Thyroid gland (tissue), 4 donors: ENCODE measurements at places on chromosomes 4 and X. TPM values are rescaled to one million over a fixed set of nuclear protein-coding genes. Genes with fewer than 3 reads are reported as not detected.

The KCNE5 gene
- total RNA-seq, result not detected

The STATH gene
- total RNA-seq, result not detected

GRCh38 chr4:137307806-137308205, 224.5 kb downstream of the PCDH18 start:
- H3K4me1 ChIP-seq, result peaks cover 5% of the 10 kb centered on the region
- DNase-seq, result peak; percentile 3
- no peak overlapping the region for H3K4me3 ChIP-seq
- H3K36me3 ChIP-seq, result no peaks in the 10 kb centered on the region
- no peak overlapping the region for H3K27ac ChIP-seq

GRCh38 chr4:39456946-39457763, 1.6 kb downstream of the RPL9 start:
- H3K4me1 ChIP-seq, result peaks cover 11% of the 10 kb centered on the region
- DNase-seq, result no peak
- no peak overlapping the region for H3K27ac ChIP-seq
- no peaks in the 10 kb centered on the region for H3K27me3 ChIP-seq

DNA sequence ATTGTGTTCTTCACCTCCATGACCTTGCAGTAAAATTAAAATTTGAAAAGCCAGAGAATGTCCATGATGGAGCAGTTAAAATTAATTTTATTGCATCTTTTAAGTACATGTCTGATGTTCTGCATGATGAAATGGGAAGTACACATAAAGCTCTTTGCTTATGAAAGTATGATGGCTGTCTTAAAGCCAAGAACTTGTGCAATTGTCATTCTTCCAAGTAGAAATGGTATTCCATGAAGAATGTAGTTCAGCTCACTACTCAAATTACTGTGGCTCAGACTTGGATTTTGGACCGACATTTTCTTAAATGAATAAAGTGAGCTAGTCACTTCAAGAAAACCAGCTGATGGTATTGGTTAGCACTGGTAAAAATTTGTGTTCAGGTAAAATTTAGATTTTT, 161.7 kb upstream of the CXCL13 start:
- H3K4me3 ChIP-seq, result no peak overlapping the region
- H3K27me3 ChIP-seq, result no peaks in the 10 kb centered on the region
- DNase-seq, result no peak
- H3K36me3 ChIP-seq, result no peaks in the 10 kb centered on the region

- no peaks in the 10 kb centered on the region for H3K27me3 ChIP-seq
- no peak for DNase-seq
- no peaks in the 10 kb centered on the region for H3K36me3 ChIP-seq
- no peak overlapping the region for H3K4me3 ChIP-seq
- H3K4me1 ChIP-seq, result no peaks in the 10 kb centered on the region
These were observed 128.6 kb upstream of the FTHL17 start for GRCh38 chrX:31200430-31200829.

GRCh38 chr4:162803378-162803777, 363.3 kb downstream of the NAF1 start:
- H3K4me3 ChIP-seq, result no peak overlapping the region
- no peak overlapping the region for H3K27ac ChIP-seq
- no peaks in the 10 kb centered on the region for H3K36me3 ChIP-seq
- no peaks in the 10 kb centered on the region for H3K27me3 ChIP-seq
- no peaks in the 10 kb centered on the region for H3K4me1 ChIP-seq

- no peaks in the 10 kb centered on the region for H3K36me3 ChIP-seq
- peaks cover 12% of the 10 kb centered on the region for H3K4me1 ChIP-seq
- H3K27ac ChIP-seq, result no peak overlapping the region
- no peaks in the 10 kb centered on the region for H3K27me3 ChIP-seq
These were observed 108.0 kb downstream of the SLIT2 start for GRCh38 chr4:20359692-20360091.

DNA sequence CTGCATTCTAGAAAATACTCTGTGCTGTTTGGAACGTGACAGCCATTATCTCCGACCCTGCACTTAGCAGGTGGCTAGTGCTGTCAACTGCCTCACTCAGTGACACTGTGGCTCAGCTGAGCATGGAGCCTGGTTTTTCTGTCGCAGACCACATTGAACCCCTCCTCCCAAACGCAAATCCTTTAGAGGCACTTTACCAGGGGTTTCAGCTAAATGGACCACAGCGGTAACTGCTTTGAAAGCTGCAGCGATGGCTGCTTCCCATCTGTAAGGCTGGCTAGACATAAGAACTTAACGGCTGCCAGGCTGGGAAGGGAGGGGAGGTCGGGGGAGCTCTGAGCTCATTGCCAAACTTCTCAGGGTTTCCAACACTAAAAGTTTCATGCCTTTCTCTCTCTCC, 8.1 kb downstream of the SLC34A2 start:
- no peak for DNase-seq
- no peak overlapping the region for H3K27ac ChIP-seq
- no peaks in the 10 kb centered on the region for H3K27me3 ChIP-seq
- H3K4me3 ChIP-seq, result no peak overlapping the region

DNA sequence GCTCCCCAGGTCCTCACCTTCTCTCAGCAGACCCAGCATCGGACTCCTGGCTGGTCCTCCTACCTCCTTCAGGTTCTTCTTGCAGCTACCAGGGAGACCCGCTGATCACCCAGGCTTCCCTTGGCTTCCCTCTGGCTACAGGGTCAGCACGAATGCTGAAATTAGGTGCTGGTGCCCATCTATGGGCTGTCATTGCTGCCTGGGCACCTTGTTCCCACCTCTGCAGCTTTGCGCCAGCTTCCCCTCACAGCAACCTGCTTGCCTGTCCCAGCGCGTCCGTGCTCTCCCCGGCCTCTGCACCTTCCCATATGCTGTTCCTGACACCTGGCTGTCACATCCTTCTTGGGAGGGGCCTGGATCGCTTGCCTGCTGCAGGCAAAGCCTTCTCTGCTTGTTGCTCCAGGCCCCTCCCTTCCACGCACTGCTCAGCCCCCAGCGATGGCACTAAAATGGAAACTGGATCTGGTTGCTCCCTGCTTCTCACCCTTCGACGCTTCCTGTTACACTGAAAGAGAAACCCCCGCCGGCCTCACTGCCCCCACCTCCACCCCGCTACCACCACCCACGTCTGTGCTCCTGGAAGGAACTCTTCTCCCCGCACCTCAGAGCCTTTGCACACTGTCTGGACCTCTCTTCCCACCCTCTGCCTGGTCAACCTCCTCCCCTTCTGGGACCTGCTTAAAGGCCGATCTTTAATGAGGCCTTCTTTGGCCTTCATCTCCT, 22.2 kb downstream of the C4orf50 start:
- H3K27ac ChIP-seq, result no peak overlapping the region
- no peaks in the 10 kb centered on the region for H3K4me1 ChIP-seq
- no peak overlapping the region for H3K4me3 ChIP-seq
- no peak for DNase-seq
- H3K36me3 ChIP-seq, result no peaks in the 10 kb centered on the region

The USP17L10 gene
- total RNA-seq, result not detected

The TLR1 gene
- 12.8 TPM for total RNA-seq

DNA sequence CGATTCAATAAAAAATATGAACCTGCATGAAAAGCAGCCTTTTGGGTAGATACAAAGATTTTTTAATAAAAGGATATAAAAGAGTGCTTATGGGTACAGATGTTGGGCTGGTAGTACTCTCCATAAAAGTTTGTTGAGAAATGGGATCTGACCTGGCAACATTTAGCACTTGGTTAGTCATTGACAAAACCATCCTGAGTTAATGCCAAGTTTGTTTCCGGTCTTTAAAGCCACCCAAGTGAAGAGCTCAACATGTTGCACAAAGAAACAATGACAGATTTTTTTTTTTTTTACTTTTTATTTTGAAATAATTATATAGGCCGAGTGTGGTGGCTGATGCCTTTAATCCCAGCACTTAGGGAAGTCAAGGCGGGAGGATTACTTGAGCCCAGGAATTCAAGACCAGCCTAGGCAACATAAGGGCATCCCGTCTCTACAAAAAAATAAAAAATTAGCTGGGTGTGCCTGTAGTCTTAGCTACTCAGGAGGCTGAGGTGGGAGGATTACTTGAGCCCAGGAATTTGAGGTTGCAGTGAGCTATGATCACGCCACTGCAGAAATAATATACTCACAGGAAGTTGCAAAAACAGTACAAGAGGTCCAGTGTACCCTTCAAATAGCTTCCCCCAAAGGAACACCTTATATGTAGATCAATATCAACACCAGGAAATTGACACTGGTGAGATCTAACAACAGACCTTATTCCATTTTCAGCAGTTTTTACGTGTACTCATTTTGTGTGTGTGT, 16.6 kb downstream of the CHST7 start:
- no peak overlapping the region for H3K27ac ChIP-seq
- no peak overlapping the region for H3K4me3 ChIP-seq
- H3K27me3 ChIP-seq, result no peaks in the 10 kb centered on the region

GRCh38 chrX:155148724-155149537, 67.3 kb upstream of the VBP1 start:
- H3K27ac ChIP-seq, result no peak overlapping the region
- H3K4me3 ChIP-seq, result no peak overlapping the region
- peak; percentile 2 for DNase-seq
- no peaks in the 10 kb centered on the region for H3K4me1 ChIP-seq
- no peaks in the 10 kb centered on the region for H3K27me3 ChIP-seq

DNA sequence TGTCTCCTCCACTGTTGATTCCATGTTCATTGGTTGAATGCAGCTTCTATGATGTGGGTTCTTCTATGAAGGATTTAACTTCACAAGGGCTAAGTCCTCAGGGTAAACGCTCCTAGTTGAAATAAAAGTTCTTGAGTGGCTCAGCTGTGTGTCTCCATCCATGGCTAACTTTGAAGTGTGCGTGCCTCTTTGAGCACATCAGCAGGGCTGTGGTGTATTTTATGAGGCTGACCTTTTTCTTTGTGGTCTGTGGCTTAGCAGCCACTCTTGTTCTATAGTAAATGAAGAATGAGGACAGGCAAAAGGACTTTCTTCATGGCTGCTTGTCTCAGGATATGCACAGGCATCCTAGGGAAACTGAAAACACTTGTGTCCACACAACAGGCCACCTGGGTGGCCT, 88.5 kb downstream of the KIT start:
- H3K36me3 ChIP-seq, result no peaks in the 10 kb centered on the region
- peak; percentile 70 for DNase-seq
- no peaks in the 10 kb centered on the region for H3K27me3 ChIP-seq
- H3K4me3 ChIP-seq, result no peak overlapping the region
- H3K4me1 ChIP-seq, result peaks cover 15% of the 10 kb centered on the region
- no peak overlapping the region for H3K27ac ChIP-seq

DNA sequence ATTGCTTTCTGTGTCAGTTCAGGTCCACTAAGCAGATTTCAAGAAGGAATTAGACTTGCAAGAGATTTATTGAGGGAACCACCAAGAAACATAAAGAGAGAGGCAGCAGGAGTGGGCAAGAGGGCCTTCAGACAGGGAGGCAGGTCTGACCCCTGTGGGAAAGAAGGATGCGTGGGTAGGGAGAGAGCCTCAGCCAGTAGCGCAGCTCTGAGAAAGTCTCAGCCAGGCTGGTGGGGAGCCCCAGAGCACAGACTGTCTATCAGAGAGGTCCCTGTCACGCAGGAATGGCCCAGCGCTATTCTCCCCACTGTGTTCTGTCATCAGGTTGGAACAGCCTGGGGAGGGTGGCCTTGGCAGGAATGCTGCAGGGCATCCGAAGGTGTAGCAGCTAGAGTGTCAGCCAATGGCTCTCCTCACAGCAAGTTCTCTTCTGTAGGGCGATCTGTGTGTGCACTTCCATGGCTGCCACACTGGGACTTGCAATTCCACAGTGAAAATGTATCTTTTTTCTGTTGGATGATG, 48.0 kb downstream of the OTC start:
- no peak for DNase-seq
- H3K4me1 ChIP-seq, result no peaks in the 10 kb centered on the region
- H3K36me3 ChIP-seq, result no peaks in the 10 kb centered on the region
- H3K4me3 ChIP-seq, result no peak overlapping the region
- H3K27ac ChIP-seq, result no peak overlapping the region

The ARL9 gene
- not detected for total RNA-seq

The SSX1 gene
- not detected for total RNA-seq

DNA sequence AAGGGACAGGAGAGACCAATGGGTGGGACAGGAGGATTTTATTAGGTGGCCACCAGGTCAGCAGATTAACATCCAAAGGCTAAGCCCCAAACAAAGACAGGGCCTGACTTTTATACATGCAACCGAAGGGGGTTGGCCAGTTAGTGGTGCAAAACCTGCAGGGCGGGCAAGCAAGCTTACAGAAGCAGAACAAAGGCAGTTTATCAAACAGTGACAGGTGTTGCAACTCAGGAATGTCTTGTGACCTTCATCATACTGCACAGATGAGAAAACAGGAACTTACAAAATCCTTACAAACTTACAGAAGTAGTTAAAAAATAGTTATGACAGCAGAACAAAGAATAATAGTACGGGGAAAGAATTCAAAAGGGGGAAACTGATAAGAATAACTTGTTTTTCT, 708.1 kb downstream of the GLUD2 start:
- H3K27ac ChIP-seq, result no peak overlapping the region
- no peak for DNase-seq
- H3K4me3 ChIP-seq, result no peak overlapping the region

- no peaks in the 10 kb centered on the region for H3K4me1 ChIP-seq
- H3K4me3 ChIP-seq, result no peak overlapping the region
- no peak for DNase-seq
- H3K36me3 ChIP-seq, result no peaks in the 10 kb centered on the region
These were observed 40.0 kb downstream of the MOSPD2 start for GRCh38 chrX:14913241-14913640.

The NHS gene
- total RNA-seq, result 6.9 TPM

The GCNA gene
- total RNA-seq, result 3.6 TPM

The PRSS12 gene
- 0.21 TPM for total RNA-seq

The AFF2 gene
- 3.7 TPM for total RNA-seq

DNA sequence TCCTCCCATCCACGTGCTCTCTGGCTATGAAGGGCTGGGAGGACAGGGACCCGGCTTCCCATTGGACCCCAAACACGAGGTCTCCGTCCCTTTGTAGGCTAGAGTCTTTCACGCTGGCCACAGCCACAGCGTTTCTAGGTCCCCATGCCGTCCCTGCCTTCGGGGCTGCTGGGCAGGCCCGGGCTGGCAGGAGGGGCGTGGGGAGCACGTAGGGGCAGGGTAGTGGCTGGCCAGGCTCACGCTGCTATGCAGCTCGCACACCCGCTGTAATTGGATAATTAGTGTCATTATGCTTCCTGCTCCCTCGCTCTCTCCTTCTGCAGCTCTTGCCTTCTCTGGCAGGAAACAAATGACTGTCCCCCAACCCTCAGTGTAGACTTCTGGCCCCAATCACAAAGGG, 9.8 kb downstream of the ATP2B3 start:
- no peaks in the 10 kb centered on the region for H3K36me3 ChIP-seq
- no peak overlapping the region for H3K4me3 ChIP-seq
- H3K27ac ChIP-seq, result no peak overlapping the region
- no peaks in the 10 kb centered on the region for H3K27me3 ChIP-seq
- no peak for DNase-seq

The HAND2 gene
- 8.9 TPM for total RNA-seq

The WDR44 gene
- total RNA-seq, result 23.1 TPM

The CT45A10 gene
- not detected for total RNA-seq

The SLC2A9 gene
- total RNA-seq, result 5.0 TPM
